ENCODE measurements at places on chromosomes 6 and 20.

GRCh38 chr20:23235173-23236027, 115.2 kb upstream of the NXT1 start:
- peak; percentile 52 for DNase-seq

DNA sequence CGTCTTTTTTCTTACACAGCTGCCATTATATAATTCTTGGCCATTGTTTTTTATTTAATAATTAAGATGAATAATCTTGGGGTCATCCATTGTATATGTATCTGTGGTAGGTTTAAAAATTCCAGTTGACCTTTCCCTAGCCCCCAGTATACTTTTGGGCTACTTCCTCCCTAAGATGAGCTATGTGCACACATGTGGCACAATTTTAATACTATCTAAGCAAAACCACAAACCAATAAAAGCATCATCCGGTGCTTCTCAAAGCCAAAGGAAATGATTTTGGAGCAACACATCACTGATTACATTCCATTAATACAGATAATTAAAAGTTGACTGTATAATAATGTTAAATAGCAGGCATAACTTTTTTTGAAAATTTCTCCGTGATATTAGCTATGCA, 161.2 kb downstream of the ATXN1 start:
- DNase-seq: no peak

DNA sequence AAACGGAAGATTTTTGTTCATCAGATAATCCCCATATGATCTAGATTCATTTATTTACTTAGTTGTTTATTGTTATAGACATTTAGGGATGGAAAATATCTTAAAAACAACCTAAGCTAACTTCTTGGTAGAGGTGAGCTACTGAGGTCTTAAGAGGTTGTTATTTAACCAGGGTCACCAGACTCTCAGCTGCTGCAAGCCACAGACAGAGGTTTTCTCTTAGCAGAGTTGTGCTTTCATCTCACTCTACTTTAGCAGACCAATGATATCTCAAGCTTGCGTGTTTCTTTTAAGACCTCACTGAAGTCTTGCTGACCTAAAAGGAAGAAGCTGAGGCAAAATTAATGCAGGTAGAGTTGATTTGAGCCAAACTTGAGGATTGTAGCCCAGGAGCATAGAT, 43.6 kb downstream of the NCOA7 start:
- no peak for DNase-seq

GRCh38 chr6:72757048-72757447, 135.2 kb downstream of the KCNQ5 start:
- no peak for DNase-seq

DNA sequence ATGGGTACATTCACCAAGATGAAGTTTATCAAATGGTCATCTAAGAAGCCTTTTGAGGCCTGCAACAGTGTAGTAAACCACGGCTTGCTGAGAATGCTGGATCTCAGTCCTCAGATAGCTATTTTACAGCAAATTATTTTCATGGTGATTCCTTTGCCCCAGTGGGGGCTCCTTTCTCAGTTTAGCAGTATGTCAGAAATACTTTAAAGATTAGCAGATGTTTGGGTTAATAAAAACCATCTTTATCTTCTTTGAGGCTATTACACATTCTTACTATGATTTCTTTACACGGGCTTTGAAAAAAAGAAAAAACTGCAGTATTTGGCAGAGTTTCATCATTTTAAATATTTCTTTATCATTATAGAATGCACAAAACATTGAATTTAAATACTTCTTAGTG, 10.7 kb downstream of the MYLIP start:
- no peak for DNase-seq

- DNase-seq: no peak
These were observed 612.3 kb upstream of the ZNF337 start for GRCh38 chr20:26308961-26309360.

DNA sequence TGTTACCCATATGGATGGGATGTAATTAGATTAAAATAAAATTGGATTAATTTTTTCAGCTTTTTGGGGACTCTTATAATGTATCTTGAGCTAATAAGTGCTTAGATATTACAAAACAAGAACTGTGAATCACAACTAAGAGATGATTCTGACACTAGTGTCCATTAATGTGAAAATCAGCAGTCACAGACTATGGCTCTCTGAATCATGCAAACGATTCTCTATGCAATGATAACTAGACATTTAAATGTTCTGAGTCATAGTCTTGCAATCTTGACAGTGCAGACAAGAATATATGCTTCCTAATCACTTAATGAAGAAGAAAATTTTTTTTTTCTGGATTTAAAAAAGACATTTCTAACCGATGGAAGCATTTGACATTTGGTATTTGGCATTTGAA, 82.2 kb upstream of the OPRM1 start:
- DNase-seq: no peak

DNA sequence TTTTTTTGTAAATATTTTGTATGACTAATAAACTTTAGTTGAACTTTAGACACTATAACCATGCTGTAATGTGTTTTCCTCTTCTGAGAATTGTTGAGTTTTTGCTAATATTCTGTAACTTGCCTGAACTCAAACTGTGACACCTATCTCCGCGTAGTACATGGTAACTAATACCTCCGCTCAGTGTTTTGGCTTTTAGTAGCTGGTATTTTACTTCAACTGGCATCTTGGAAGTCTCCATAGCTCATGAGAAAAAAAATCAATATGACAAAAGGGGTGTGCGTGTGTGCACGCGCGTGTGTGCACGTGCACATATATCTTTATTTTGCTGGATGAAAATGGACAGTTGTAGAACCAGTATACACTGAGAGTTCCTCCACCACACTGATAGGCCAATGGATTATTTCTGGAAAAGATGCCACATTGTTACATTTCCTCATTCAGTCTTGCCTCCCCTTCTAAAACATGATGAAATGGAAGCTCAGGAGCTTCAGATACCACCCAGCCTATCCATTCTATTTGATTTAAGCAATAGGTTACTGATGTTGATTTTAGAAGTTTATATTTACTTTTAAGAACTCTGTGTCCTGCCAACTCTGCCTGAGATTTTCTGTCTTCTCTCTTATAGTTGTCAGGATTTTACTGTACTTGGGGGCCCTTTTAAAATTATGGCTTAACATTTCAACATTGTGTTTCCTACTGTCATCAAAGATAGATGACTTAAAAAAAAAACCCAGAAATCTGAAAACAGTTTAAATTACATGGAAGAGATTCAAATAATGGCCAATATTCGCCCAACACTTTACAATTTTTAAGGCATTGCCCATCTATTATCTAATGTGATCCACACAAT, 16.3 kb upstream of the ADGRG6 start:
- DNase-seq: no peak

DNA sequence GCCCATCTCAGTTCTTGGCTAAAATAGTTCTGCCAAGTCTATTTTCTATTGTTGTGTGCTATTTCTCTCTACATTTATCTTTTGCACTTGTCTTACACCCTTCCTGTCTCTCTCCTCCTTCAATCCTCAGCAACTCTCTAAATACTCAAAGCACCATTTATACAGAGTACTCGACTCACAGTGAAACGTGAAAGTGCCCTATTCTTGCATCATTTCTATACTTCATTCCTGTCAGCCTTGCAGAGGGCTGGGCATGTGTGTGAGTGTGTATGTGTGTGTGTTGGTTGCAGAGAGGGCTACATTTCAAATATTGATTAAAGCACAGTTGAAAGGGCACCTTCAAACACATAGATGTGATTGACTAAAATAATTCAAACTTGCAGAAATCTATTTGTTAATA, 373.2 kb upstream of the MANEA start:
- DNase-seq: no peak

- no peak for DNase-seq
These were observed 106.3 kb downstream of the RNF144B start for GRCh38 chr6:18493382-18493891.

DNA sequence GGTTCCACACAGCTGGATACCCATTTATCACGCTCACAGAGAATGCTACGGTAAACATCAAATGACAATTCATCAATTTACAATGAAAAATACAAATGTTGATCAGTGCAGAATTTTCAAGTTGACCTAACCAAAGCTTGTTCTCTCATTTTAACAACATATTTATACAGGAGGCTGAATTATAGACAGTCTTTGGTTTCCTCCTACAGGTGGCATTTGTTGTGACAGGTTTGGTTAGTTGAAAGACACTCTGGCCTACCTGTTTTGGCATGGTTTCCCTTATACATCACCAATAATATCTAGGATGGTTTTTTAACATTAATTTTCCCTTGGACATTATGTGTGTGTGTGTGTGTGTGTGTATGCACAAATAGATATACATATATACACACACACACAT, 642.5 kb upstream of the MMS22L start:
- DNase-seq: no peak

- DNase-seq: no peak
These were observed 723 bp upstream of the ARID1B start for GRCh38 chr6:156776470-156776839.

- DNase-seq: no peak
These were observed 81.9 kb upstream of the RREB1 start for GRCh38 chr6:7025861-7026260.

DNA sequence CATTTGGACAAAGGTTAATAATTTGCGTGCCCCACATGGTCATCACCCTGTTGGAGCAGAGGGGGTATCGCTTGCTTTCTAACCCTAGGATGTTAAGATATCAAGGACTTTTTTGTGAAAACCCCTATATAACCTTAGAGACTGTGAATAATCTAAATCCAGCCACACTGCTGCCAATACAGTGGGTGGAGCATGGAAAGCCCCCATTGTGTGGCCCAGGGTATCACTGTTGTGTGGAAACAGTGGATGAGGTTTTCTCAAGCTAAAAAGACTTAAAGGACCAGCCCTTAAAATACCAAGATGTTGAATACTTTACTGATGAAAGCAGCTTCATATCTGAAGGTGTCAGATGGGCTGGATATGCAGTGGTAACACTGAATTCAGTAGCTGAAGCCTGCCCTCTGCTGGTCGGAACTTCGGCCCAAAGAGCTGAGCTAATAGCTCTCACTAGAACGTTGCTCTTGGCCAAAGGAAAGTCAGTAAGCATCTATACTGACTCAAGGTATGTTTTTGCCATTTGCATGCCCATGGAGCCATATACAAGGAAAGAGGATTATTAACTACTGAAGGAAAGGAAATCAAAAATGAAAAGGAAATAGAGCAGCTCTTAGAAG, 695.2 kb downstream of the PHF3 start:
- no peak for DNase-seq

- DNase-seq: no peak
These were observed 10.0 kb upstream of the PRR18 start for GRCh38 chr6:166318227-166318626.

- DNase-seq: no peak
These were observed 348.4 kb downstream of the TPBG start for GRCh38 chr6:82711971-82712370.

- DNase-seq: no peak
These were observed 277.9 kb upstream of the TCF21 start for GRCh38 chr6:133610971-133611370.

- no peak for DNase-seq
These were observed 62.0 kb upstream of the BCLAF1 start for GRCh38 chr6:136351518-136352110.

GRCh38 chr6:76451926-76452709, 379.7 kb upstream of the IMPG1 start:
- DNase-seq: no peak

DNA sequence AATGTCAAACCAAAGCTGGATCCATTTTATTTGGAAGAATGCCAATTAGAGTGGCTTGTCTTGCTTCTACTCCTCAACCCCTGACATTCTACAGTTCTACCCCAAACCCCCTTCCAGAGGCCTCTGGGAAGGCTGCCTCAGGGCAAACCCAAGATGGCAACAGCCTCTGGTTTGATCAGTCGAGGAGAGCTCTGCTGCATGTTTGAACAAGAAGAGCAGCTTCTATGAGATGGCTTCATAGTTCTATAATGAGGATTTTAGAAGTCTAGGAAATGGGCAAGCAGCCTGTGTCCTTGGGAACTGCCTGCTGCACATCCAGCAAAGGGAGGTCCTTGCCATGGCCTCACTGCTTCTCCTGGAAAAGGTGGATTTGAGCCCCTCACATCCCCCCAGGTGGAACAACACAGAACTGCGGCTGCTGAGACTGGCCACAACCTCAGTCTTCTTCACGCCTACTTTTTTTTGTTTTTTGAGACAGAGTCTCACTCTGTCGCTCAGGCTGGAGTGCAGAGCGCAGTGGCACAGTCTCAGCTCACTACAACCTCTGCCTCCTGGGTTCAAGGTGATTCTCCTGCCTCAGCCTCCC, 37.9 kb downstream of the ZC3H12D start:
- no peak for DNase-seq

- no peak for DNase-seq
These were observed 495.2 kb downstream of the PREX1 start for GRCh38 chr20:48332555-48332954.

- no peak for DNase-seq
These were observed 2.8 kb downstream of the VSX1 start for GRCh38 chr20:25079171-25079570.

- DNase-seq: no peak
These were observed 73.0 kb upstream of the MYLIP start for GRCh38 chr6:16055852-16056251.

DNA sequence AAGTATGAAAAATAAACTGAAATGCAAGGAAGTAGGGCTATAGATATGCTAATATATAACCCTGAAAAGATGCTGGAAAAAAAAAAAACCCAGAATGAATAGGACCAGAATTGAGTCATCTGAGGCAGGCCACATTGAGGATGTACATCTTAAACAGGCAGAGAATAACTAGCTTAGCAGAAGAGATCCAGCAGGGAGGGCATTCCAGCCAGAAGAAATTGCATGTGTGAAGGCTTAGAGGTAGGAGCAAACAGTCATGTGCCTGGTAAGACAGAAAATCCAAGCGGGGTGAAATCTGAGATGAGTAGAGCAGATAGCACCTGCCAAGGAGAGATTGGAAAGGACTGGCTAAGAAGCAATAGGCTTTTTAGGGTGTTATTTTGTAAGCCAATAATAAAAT, 2.6 kb downstream of the COL19A1 start:
- DNase-seq: no peak

- peak; percentile 70 for DNase-seq
These were observed 106.7 kb downstream of the PRDM1 start for GRCh38 chr6:106192824-106193223.

GRCh38 chr20:23451956-23452487, 654 bp downstream of the CST11 start:
- no peak for DNase-seq

DNA sequence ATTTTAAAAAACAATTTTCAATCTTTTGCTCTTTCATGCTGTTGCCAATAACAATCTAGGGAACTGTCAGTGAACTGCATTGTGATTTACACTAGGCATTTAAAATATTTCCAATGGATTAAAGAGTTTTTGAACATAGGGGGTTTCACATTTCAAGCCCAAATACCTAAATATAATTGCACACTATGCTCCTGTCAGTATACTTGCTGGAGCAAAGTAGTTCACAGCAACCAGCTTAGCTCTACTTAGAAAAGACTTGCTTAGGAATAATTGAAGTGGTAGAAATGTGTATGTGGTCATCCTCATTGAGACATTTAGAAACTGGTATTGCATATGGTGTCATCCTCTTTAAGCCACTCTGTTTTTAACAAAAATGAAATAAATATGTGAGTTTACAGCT, 41.7 kb upstream of the REV3L start:
- no peak for DNase-seq

DNA sequence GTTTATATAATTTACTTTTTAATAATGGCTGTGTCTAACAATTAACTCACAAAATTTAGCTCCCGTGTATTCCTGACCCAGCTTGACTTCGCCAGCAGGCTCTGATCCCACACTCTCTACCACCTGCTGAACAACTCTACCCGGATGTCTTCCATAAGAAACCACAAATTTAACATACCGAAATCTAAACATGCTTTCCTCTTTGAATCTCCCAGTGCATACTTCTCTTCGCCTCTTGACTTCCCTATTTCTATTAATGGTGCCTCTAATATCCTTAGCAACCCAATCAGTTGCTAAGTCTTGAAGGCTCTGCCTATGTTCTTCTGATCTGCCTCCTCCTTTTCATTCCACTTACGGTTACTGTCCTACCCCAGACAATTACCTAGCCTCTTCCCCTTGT, 4.6 kb upstream of the MYB start:
- no peak for DNase-seq

Data from HCT116 (cell line).